WTC11 (cell line): ENCODE measurements at places on chromosomes 16 and 17. TPM values are rescaled to one million over a fixed set of nuclear protein-coding genes. Genes with fewer than 3 reads are reported as not detected.

SLC38A8 gene
- not detected in 3 replicates for total RNA-seq

- no peak for DNase-seq
These were observed 64.6 kb downstream of the RTN4RL1 start for GRCh38 chr17:1960545-1960912.

- DNase-seq = peak; percentile 76
These were observed at the start of gene IFI35 for GRCh38 chr17:43006639-43007551. TSS of gene IFI35 (plus strand) at chr17:43006784. CDS start at chr17:43006948, 164 bp downstream.

SP6 gene
- total RNA-seq = 2.0 to 3.3 TPM (median 2.3 TPM) in 3 replicates

DNA sequence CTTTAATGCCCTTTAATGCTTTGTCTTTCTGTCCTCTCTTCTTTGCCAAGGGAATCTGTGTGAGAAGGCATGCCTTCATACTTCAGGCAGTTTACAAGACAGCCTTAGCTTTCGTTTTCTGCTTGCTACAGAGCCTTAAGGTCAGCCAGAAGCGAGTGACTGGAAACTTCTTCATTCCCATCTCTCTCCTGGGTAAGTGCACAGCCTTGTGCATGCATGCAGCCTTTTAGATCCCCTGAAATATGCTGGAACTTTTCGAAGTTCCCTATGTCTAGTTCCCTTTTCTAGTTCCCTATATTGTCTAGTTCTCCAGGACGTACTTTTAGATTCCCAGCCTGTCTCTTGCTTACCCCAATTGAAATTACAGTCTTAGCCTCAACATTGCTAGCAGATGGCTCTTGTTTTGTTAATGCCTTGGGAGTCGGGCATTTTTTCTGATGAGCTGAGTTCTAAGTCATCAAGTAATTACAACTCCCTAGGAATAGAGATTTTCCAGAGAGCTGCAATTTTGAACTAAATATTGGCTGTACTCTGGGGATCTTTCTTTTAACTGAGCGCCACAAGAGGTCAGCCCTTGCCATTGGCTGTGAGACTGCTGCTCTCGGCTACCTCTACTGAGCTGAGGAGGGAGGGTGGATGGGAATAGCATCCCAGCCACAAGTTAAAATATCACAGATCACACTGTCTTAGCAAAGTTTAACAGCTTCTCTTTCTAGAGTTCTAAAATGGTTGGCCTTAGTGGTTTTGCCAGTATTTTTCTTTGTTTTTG, 22.7 kb upstream of the PPM1D start:
- no peak for DNase-seq

DNA sequence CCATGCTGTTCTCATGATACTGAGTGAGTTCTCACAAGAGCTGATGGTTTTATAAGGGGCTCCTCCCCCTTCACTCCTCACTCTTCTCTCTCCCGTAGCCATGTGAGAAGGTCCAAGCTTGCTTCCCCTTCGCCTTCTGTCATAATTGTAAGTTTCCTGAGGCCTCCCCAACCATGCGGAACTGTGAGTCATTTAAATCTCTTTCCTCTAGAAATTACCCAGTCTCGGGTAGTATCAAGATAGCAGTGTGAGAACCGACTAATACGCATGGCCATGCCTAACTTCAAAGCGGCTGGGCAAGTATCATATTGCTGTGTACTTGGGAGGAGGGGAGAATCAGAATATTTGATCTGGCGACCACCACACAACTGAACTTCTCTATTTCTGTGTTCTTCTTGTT, 88.3 kb downstream of the PRKCB start:
- DNase-seq = no peak

GRCh38 chr17:31251105-31251969, 45.7 kb downstream of the OMG start:
- no peak for DNase-seq

JPH3 gene
- 37.9 to 41.2 TPM (median 39.0 TPM) in 3 replicates for total RNA-seq

GRCh38 chr17:39647256-39647655, 10.3 kb downstream of the STARD3 start:
- DNase-seq = no peak

- DNase-seq = no peak
These were observed 8.6 kb upstream of the VAC14 start for GRCh38 chr16:70809392-70810060.

REXO5 gene
- total RNA-seq = 8.5 to 10.5 TPM (median 9.2 TPM) in 3 replicates

GRCh38 chr17:45751466-45751865, 32.7 kb upstream of the CRHR1 start:
- DNase-seq = no peak

KRT33B gene
- not detected in 3 replicates for total RNA-seq

DNA sequence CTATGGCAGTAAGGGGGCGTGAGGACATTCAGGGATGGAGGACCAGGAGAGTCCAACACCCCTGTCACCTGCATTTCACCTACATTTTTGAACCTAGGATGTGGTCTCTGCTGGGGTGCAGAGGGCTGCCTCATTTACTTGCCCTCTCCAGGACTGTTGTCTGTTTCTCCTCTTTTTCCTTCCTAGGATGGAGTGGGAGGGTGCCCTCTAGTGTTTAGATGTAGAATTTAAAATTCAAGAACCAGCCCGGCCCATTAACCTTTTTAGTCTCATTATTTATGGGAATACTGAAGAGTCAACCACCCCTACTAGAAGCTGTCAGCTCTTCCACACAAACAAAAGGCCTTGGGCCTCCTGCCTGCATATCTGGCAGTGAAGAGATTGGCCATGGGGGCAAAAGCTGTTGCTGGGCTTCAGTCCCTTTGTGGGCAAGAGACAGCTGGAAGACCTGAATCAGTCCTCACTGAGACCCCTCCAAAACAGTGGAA, 2.5 kb upstream of the STARD3 start:
- no peak for DNase-seq

- no peak for DNase-seq
These were observed 32.9 kb downstream of the CPSF4L start for GRCh38 chr17:73228748-73229236.

CTRB2 gene
- total RNA-seq = 5.8 to 11.8 TPM (median 6.8 TPM) in 3 replicates

GRCh38 chr17:79870540-79870939, 31.3 kb upstream of the CBX4 start:
- no peak for DNase-seq

- DNase-seq = peak; percentile 28
These were observed 34.8 kb upstream of the FBXO47 start for GRCh38 chr17:39001703-39002637.

FSCN2 gene
- 0.31 to 0.89 TPM (median 0.46 TPM) in 3 replicates for total RNA-seq

PRR15L gene
- total RNA-seq = 0.59 to 1.1 TPM (median 1.1 TPM) in 3 replicates

- no peak for DNase-seq
These were observed 24.4 kb upstream of the PMP22 start for GRCh38 chr17:15289285-15290183.

NLRP1 gene
- total RNA-seq = 16.6 to 17.9 TPM (median 17.6 TPM) in 3 replicates

MT1E gene
- total RNA-seq = 92.7 to 114 TPM (median 103 TPM) in 3 replicates

GSG1L gene
- total RNA-seq = 0.21 to 0.55 TPM (median 0.28 TPM) in 3 replicates

- peak; percentile 88 for DNase-seq
These were observed 29.1 kb downstream of the AKAP1 start for GRCh38 chr17:57114085-57114673.

SMIM5 gene
- total RNA-seq = 0.05 TPM in 1 of 3 replicates, not detected in the others

FOXN1 gene
- not detected in 3 replicates for total RNA-seq
